ENCODE measurements at places on chromosomes 5 and 9.
A peak's percentile ranks its signal among the peaks of the same experiment; 100 is the strongest.

DNA sequence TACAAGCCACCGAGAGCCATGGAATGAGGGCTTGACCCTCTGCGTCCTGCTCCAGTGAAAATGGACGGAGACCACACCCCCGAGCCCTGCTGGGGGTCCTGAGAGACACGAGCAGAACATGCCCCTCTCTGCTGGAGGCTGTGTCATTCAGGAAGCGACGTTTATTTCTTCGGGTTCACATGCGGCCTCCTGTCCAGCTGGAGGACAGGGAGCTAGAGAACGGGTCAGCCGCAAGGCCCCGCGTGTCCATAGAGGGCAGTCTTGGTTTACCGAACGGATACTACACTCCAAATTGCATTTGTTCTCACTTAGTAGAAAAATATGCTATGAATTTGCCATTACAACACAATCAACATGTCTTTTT, 36.1 kb downstream of the MRPL36 start:
- no peak for DNase-seq

DNA sequence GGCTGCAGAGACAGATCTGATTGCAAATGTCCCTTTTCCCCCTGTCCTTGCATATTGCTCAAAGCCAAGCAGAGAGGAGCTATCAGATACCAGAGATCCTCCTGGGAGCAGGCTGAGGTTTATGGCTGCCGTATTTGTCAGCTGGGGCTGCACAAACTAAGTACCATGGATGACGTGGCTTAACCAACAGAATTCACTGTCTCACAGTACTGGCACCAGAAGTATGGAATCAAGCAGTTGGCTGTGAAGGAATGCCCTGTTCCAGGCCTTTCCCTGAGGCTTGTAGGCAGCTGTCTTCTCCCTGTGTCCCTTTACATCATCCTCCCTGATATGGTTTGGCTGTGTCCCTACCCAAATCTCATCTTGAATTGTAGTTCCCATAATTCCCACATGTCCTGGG, 2.6 kb downstream of the CFAP90 start:
- no peak for DNase-seq

- DNase-seq, result no peak
Observed at GRCh38 chr9:17425384-17425783, 153.5 kb upstream of the SH3GL2 start.

DNA sequence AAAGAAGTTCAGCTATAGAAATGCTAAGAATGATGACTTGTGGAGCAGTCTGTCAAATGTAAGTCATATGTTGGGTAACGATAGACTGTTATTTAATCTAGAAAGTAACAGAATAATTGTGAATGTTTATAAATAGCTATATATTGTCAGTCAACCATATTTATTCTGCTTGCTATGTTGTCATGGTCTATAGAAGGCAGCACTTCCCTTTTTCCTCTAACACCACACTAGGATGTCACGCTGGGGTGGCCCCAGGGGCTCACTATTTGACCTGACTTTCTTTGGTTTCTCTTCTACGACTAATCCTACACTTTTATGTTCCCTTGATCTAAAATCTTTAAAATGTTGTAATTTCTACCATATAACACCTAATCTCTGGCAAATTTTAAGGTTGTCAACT, 20.5 kb downstream of the ERAP2 start:
- peak; percentile 62 for DNase-seq

- no peak for DNase-seq
Observed at GRCh38 chr9:107569174-107569573, 79.6 kb upstream of the KLF4 start.

DNA sequence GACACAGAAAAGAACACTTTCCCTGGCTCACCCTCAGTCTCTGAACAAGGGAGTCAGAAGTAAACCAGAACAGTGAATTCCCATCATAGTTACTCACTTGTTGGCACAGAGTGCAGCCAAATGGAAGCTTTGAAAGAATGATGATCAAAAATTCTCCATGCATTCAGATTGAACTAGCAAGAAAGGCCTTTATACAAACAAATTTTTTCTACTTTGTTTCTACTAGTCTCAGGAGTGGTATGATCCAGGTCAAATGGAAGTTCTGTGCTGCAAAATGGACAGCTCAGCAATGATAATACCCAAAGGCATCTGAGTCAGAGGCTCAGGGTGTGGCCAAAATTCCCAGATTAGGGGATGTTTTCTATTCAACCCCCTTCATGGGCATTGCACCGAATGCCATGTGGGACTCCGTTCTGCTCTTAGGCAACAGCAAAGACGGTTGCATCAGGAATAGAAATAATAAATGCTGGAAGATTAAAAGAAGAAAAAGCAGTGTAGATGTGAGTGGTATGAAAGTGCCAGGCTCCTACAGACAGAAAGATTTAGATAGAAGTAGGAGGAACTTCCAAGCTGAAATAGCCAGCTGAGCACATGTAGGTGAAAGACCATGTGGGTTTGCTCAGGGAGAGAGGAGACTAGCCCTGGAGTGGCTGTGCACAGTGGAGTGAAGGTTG, 24.0 kb upstream of the ASPN start:
- DNase-seq, result no peak

- DNase-seq, result no peak
Observed at GRCh38 chr5:142872217-142872616, 102.0 kb downstream of the ARHGAP26 start.

DNA sequence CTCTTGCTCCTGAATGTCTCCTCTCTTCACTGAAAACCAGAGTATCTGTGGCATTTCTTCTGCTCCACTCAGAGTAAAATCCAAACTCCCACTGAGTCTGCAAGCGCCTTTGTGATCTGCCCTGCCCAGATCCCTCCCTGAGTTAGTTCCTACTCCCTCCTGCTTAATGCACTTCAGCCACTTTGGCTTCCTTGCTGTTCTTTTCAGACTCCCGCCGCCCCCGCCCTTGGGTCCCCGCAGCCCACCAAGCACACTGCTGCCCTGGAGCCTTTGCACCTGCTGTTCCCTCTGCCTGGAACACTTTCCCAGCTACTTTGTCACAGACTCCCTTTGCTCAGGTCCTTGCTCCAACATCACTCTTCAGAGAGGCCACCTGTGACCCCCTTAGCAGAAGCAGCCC, 127.2 kb upstream of the SLC25A48 start:
- no peak for DNase-seq

GRCh38 chr5:150782850-150783249, 4.3 kb downstream of the SMIM3 start:
- DNase-seq, result no peak

DNA sequence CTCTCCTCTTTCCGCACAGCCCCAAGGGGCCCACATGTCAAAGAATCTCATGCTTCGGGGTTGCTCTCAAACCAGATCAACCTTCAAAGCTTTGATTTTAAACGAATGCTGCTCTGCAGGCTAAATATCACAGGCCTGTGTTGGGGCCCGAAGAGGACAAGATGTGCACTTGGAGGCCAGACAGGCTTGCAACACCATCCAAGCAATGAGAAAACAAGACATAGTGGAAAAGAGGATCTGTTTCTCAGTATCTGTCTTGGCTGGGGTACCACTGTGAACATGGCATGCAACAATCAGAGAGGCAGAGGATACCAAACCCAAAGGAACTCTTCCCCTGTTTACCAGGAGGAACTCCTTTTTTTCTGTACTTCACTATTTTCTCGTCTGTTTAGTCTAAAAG, 321.8 kb downstream of the SLIT3 start:
- no peak for DNase-seq

DNA sequence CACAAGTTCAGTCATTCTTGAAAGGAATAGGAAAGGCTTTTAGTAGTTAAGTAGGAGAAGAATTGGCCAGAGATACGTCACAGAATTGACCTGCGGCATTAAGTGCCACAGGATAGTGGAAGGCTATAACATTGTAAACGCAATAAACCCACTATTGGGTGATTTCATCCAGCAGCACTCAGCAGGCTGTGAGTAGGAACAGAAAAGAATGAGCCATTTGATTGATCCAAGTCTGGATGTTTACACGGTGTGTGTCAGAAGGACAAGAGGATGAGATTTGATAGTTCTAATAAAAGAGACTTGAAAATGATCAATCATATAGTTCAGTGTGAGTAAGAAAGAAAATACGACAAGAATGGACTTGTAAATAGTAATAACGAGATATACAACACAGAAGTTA, 110.0 kb upstream of the MTAP start:
- no peak for DNase-seq

GRCh38 chr5:172377438-172377837, 76.9 kb downstream of the SH3PXD2B start:
- DNase-seq, result no peak

GRCh38 chr9:78187763-78188484, 48.0 kb upstream of the CEP78 start:
- DNase-seq, result no peak

- no peak for DNase-seq
Observed at GRCh38 chr9:127237801-127238200, 26.8 kb upstream of the GARNL3 start.

DNA sequence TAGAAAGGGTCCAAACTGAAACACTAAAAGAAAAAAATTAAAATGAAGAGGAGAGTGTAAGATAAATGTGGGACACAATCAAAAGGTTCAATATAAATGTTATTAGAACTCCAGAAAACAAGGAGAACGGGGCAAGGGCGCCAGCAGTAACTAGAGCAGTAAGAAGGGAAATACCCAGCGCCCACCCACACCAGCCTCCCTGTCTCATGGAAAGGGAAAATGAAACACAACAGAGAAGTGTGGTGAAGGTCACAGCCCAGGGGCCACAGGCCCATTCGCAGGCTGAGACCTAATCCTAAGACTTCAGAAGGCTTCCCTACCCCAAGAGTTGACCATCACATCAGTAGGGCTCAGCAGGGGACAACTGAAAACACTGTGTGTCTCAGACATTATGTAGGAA, 45.8 kb upstream of the CLK4 start:
- DNase-seq, result no peak

DNA sequence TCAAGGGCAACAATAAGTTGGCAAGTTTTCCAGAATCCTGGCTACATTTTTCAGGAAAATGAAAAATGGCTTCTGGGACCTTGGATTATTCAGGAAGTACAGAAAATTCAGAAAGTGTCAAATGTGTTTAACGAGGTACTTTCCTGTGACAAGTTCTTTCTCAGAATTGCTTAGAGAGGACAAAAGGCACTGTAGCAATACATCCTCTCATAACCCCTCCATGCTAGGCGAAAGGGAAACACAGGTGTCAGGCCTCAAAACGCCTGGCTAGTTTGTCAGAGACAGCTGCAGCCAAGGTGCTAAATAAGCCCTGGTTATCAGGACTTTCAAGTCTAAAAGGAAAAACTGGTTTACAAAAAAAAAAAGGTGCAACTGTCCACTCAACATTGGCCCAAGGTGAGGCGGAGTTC, 115.2 kb downstream of the GNAQ start:
- DNase-seq, result no peak

DNA sequence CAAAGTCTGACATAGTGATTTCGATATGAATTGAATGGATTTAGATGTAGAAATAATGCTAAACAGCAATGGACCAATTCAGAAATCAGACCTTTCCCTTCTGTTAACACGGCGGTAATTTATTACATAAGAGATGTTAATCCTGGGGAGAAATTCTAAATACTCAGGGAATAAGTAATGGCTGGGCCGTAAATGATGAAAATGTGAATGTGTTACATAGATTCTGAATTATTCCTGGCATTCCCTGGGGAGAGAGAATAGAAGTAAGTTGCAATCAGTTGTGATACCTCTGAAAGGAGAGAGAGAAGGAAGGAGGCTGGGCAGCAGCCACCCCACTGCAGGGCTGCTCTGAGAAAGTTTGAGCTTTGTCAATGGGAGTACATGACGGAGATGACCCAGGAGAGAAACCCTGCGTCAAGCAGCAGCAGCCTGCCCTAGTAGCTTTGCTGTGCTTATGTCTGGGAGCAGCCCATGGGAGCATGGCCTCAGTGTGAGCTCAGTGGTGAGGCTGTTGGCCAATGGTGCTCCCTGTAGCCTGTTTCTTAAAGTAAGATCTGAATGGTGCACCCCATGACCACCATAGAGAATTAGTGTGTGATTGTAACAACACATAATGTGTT, 420.1 kb downstream of the MTRR start:
- DNase-seq, result no peak

- no peak for DNase-seq
Observed at GRCh38 chr5:4661836-4662235, 478.3 kb upstream of the ADAMTS16 start.

- no peak for DNase-seq
Observed at GRCh38 chr5:58450018-58450417, 9.9 kb downstream of the PLK2 start.

DNA sequence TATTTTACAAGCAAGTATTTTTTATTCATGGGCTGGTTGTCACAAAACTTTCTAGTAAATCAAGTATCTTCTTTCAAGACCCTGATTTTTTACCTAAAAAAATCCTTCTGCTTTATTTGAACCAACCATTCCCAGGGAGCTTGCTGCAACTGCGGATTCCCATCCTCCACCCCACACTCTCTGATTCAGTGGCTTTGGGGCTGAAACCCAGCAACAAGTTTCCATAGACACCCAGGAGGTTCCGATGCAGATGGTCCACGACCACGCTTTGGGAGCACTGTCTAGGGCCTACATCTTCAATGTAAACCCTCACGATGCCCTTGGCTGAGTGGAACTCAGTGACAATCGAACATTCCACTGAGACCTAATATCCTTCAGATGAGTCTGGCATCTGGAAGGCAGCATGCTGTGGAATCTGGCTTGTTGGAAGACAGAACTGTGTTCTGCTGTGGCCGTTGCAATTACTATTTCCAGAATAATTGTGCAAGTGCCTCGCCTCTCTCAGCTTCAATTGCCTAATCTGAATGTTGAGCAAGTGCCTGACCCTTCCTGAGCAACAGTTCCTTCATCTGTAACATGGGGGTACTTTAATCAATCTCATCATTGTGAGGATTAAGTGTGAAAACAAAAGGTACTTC, 105.1 kb downstream of the INSYN2B start:
- peak; percentile 14 for DNase-seq

DNA sequence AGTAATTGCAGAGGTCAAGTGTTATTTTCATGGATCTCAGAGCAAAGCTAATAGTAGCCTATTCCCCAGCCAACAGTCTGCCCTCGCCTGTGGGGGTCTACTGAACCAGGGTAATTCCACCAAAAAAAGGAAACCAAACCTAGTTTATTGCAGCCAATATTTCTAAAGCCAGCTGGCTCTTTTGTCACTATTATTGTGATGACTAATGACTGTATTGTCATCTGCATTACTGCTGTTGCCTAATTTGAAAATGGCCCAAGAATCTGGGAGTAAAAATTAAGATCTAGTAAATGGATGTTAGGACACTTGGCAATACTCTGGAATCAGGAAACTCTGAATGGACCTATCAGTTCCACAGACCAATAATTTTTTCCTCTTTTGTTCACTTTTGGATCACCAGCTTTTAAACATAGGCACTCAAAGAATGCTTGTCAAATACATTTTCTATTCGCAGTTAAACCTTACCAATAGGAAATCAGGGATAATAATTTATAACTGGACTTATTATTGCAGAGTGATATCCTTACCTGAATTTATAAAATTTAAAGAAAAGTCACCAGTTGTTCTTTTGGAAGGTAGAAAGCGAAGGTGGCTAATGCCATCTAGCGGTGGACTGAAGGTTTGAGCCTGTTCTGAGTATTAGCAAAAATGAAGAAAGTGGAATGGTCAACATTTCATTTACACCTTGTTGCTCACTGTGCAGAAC, 69.2 kb downstream of the SYK start:
- DNase-seq, result no peak

All from SIG-M5 (cell line).